NCI-H2081 (cell line): ENCODE measurements at places on chromosomes 6 and 20.
A peak's percentile ranks its signal among the peaks of the same experiment; 100 is the strongest.

GRCh38 chr6:43275801-43276576, 22.1 kb upstream of the SLC22A7 start:
- no peak for DNase-seq

- DNase-seq: no peak
Measured at GRCh38 chr6:508006-508405, 116.5 kb downstream of the IRF4 start.

DNA sequence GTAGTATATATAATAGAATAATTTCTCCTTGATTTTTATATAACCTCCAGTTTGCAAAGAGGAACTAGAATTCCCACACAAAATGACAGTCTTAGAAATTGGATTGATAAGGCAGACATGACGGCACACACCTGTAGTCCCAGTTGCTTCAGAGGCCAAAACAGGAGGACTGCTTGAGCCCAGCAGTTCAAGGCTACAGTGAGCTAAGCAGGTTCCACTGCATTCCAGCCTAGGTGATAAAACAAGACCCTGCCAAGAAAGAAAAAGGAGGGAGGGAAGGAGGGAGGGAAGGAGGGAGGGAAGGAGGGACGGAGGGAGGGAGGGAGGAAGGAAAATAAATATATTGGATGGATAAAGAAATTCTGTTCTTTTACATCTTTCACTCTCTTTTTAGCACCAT, 77.6 kb upstream of the SASH1 start:
- no peak for DNase-seq

GRCh38 chr20:2006452-2007361, 12.8 kb upstream of the PDYN start:
- peak; percentile 21 for DNase-seq

- DNase-seq: no peak
Measured at GRCh38 chr20:48455651-48456365, 372.0 kb downstream of the PREX1 start.

DNA sequence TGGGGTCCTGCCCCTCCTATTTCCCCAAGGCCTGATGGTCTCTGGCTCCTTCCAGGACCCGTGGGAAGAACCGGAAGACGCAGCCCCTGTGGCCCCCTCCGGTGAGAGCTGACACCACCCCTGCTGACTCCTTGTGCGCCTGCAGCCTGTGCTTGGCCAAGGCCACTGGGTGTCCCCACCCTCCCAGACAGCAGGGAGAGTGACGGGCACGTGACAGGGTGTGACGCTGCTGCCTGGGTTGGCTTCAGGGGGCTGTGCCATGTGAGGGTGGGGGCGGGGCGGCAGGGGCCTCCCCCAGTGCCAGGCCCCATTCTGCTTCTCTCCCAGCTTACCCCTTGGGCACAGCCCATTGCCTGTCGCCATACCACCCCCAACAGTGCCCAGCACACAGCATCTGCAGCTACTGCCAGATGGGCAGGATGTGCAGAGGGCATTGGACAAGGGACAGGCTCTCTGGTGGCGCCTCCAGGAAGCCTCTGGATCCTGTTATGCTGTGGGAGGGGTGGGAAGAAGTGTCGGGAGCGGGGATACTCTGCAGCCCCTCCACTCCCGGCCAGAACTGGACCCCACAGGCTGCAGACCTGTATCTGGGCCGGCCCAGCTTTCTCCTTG, 2.9 kb downstream of the BIRC7 start:
- DNase-seq: no peak

DNA sequence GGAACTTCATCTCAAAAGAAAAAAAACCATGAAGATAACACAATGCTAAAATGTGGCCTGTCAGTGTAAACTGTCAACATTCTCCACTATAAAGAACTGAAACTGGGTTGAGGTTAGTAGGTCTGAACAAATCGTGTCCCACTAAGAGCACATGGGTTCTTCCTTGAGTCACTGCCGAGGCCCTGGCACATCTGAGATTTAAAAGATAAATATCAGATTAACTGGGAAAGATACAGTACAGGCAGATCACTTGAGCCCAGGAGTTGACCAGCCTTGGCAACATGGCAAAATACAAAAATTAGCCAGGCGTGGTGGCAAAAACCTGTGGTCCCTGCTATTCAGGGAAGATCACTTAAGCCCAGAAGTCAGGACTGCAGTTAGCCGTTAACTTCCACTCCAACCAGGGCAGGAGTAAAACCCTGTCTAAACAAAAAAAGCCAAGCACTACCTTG, 5.6 kb downstream of the EEF1A1 start:
- DNase-seq: no peak

GRCh38 chr20:23435626-23436539, 3.6 kb upstream of the CSTL1 start:
- DNase-seq: peak; percentile 82

DNA sequence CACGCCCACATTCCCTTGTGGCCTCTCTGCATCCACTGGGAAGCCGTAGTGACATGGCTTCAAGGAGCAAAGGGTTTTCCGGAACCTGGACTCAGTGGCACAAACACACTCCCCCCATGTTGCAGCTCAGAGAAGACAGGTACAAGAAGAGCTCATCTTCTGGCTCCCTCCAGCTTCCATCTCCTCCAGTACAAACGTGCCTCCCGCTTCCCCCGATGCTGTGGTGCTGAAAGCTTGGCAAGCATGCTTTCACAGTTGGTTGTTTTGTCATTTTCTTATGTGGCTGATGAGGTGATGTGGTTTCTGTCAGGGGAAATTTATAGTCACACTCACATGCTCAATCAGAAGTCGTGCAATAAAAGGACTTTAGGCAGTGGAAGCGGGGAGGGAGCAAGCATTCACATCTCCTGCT, 258.5 kb downstream of the KIF16B start:
- no peak for DNase-seq

- DNase-seq: no peak
Measured at GRCh38 chr20:61874421-61875068, 191.1 kb downstream of the TAF4 start.

DNA sequence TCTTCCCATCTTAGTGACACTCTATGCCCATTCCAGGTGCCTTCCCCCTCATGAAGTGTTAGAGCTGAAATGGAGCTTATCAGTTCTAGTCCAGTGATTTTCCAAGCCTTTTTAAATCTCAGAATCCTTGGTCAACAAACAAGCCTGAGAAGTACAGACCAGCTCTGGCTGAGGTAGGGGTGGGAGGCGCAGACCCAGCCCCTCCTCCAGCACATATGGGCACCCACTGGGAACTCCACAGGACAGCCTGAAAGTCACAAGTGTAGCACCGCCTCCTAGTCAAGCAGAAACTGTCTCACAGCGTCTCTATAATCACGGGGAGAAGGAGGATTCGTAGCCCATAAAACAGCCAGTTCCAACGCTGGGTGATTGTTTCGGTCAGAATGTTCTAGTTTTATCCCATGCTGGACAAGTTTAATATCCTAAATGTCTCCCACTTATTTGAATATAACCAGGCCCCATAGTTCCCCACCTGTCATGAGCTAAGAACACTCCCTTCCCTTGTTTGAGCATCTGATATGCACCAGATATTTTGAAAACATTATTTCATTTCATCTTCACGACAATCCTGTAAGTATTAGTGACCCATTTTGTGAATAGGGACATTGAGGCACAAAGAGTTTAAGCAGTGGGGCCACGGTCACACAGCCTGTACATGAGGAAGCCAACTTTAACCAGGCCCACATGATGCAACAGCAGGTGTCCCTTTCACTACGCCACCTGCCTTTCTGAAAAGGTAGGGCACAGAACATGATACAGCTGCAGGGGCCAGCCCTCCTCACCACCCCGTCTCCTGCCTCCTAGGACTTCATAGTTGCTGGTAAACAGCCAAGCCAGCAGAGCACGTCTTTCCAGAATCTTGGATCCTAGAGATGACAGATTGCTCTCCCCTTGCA, 40.1 kb downstream of the TRAF3IP2 start:
- peak; percentile 81 for DNase-seq

- DNase-seq: no peak
Measured at GRCh38 chr6:868201-868600, 175.3 kb upstream of the EXOC2 start.

DNA sequence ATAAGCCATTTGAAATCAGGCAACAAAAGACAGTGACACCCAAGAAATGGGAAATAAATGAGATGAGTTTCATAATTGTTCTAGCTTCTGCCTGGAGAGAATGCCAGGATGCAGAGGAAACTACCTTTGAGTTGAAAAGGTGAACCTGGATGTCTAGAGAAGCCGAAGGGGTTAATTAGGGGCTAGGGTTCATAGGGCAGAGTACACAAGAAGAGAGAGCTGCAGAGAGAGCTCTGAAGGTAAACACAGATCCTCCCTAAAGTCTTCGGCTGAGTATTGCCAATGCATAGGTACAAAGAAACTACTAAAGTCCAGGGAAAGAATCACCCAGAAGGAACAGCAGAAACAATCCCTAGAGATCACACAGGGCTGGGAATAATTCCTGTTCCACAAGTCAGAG, 119.7 kb upstream of the BEND3 start:
- DNase-seq: no peak

- no peak for DNase-seq
Measured at GRCh38 chr6:110446405-110446804, 30.0 kb downstream of the SLC22A16 start.

- no peak for DNase-seq
Measured at GRCh38 chr6:51450248-51450957, 631.7 kb downstream of the TFAP2B start.

- no peak for DNase-seq
Measured at GRCh38 chr20:49379338-49379737, 101.5 kb upstream of the ZNFX1 start.

GRCh38 chr6:45212976-45213375, 115.2 kb upstream of the RUNX2 start:
- no peak for DNase-seq

DNA sequence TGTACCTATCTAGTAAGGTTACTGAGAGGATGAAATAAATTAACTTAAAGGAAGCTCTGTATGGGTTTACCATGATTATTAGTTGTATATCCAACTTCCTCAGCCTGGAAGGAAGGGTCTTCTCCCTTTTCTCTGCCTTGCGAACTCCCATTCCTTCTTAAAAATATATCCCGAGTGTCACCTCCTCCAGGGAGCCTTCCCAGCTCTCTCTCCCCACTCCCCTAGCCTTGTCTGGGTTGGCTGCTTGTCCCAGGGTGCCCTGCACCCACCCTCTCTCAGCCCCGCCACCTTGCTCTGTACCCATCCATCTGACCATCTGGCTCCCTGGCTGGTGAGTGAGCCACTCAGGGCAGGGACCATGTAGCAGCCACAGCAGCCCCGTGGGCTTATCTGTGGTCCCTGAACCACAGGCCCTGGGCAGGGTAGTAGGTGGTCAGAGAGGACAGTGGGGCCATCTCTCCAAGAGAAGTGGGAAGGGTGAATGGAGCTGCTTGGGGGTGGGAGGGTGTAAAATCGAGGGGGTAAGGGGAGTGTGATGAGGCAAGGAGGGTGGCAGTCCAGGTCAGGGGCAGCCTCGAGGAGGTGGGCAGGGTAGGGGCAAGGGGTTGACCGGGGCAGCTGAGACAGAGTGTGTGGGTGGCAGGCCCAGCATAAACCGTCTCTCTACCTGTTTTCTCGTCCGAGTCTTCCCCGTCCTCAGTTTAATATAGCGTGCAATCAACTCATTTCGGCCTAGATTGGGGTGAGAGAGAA, 12.8 kb downstream of the TEAD3 start:
- DNase-seq: no peak

- DNase-seq: no peak
Measured at GRCh38 chr6:57127763-57128162, 37.8 kb downstream of the ZNF451 start.

- DNase-seq: no peak
Measured at GRCh38 chr6:6439778-6440177, 119.3 kb upstream of the F13A1 start.

DNA sequence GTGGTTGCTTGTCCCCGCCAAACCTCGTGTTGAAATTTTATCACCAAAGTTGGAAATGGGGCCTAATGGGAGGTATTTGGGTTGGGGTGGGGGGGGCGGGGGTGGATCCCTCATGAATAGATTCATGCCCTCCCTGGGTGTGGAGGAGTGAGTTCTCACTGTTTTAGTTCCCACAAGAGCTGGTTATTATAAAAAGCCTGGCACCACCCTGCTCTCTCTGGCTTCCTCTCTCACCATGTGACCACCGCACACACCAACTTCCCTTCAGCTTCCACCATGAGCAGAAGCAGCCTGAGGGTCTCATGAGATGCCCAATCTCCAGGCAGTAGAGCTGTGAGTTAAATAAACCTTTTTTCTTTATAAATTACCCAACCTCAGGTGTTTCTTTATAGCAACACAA, 111.3 kb downstream of the PRDM1 start:
- no peak for DNase-seq

- DNase-seq: no peak
Measured at GRCh38 chr6:120392941-120393340, 941.3 kb downstream of the TBC1D32 start.

DNA sequence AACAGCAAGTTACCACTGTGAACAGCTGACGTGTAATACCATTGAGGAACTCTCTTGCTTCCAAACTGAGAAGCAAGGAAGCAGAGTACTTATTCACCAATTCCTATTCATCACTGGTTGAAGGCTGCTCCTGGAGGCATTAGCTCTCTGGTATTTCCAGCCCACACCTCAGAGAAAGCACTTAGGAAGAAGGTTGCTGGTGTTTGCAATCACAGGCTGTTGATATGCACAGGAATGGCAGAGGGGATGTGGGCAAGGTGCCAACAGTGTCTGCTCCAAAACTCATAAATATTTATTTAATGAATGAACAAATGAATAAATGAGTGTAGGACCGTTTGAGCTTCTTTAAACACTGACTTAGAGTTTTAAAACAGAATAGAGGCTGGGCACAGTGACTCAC, 6.9 kb upstream of the RRBP1 start:
- DNase-seq: no peak

DNA sequence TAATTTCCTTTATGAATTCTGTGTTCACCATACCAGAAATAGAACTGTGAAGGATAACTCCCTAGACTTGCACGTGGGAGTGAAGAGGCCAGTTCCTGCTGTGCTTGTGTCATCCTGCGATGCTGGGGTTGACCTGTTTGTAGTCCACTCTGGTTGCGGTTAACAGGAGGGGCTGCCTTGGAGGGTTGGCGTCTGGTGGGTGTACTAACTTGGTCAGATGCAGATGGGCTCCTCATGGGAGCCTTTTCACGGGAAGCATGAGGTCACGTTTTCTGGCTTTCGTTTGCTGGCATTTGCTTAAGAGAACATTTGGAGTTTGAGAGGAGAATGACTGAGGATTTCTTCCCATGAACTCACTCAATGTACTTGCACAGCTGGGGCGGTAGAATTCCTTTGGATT, 41.2 kb downstream of the IGF2R start:
- DNase-seq: no peak
